ENCODE measurements at places on chromosomes 11 and 22. TPM values are rescaled to one million over a fixed set of nuclear protein-coding genes. Genes with fewer than 3 reads are reported as not detected.

- no peaks in the 10 kb centered on the region for H3K4me1 ChIP-seq
- no peak overlapping the region for H3K4me3 ChIP-seq
- DNase-seq = no peak
- no peaks in the 10 kb centered on the region for H3K27me3 ChIP-seq
- H3K36me3 ChIP-seq = no peaks in the 10 kb centered on the region
These were observed 101.6 kb upstream of the B3GAT1 start for GRCh38 chr11:134513585-134514120.

GRCh38 chr11:33949252-33949913 is 57.5 kb upstream of the LMO2 start:
- H3K36me3 ChIP-seq = no peaks in the 10 kb centered on the region
- no peak overlapping the region for H3K27ac ChIP-seq
- no peak for DNase-seq

DNA sequence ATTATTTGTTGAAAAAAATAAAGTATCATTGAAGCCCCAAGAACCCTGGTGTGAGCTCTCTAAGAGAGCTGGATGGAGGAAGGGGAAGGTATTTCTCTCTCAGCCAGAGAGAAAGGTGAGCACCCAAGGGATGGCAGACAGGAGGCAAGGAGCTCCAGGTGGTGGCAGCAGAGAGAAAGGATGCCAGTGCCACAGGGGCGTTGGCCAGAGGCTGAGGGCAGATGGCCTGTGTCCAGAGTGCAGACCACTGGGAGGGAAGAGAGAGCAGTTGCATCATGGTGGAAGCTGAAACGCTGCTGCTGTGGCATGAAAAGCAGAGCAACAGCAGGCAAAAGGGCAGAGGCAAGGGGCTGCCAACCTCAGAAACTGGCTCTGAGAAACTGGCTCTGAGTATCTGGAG is 8.5 kb downstream of the SPON1 start:
- H3K27me3 ChIP-seq = peaks cover 11% of the 10 kb centered on the region
- no peak overlapping the region for H3K4me3 ChIP-seq
- no peaks in the 10 kb centered on the region for H3K36me3 ChIP-seq
- H3K27ac ChIP-seq = no peak overlapping the region
- peak; percentile 48 for DNase-seq

DNA sequence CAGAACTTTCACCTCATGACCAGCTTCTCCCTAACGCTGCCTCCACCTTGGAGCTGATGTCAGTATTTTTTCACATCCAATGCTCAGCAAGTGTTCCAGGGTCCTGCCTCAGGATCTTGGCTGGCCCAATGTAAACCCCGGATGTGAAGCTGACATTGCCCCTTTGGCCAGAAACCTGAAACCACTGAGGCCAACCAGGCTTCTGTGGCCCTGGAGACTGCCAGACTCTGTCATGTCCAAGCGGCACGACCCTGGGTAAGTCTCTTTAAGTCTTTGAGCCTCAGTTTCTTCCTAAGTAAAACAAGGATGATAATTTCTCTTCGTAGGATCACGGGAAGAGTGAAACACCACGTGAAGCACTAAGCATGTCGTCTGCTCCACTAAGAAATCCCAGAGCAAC is 22.8 kb downstream of the SERPIND1 start:
- no peak overlapping the region for H3K27ac ChIP-seq
- no peak for DNase-seq
- H3K36me3 ChIP-seq = peaks cover 23% of the 10 kb centered on the region
- no peaks in the 10 kb centered on the region for H3K27me3 ChIP-seq
- no peaks in the 10 kb centered on the region for H3K4me1 ChIP-seq

DNA sequence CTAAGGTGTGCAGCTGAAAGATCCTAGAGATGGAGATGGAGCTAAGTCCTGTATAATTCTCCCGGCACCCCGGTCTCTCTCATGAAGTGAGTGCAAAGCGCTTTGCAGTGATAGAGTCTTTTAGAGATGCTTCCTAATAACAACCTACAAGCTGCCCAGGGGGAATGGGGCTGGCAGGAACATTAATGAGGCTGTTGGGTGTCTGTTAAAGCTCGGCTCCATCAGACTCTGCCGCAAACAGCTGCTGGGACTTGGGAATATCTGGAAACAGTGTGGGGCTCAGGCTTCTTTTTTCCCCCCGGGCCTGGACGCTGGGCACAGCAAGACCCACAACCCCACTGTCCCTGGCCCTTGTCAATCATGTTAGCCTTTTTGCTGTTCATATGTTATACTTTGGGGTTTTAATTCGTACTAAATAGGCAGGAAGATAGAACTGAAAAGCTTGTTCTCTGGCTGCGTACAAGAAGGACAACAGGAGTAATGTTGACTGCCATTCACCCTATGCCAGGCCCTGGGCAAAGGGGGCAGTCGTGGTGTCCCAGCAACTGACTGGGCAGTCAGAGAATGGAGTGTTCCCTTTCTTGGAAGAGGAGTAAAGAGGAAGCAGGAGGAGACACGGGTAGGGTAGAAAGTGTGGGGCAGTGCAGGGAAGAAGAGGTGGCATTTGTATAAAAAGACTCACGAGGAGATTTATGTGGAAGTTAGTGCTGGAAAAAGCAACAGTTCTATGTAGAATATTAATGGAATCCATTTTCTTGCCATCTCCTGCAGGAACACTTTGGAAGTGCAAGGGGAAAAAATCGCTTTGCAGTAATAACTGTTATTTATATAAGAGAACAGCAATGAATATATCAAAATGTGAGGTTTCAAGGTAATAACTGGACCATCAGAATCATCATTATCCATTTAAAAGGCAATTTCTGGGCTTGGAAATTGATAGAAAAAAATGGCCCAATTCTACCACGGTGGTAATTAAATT is 232.8 kb downstream of the GRIK4 start:
- no peak for DNase-seq
- H3K36me3 ChIP-seq = no peaks in the 10 kb centered on the region
- peaks cover 25% of the 10 kb centered on the region for H3K27me3 ChIP-seq

GRCh38 chr11:69874984-69875624 is 55.9 kb upstream of the FGF3 start:
- no peaks in the 10 kb centered on the region for H3K4me1 ChIP-seq
- no peak overlapping the region for H3K4me3 ChIP-seq
- peaks cover 4% of the 10 kb centered on the region for H3K27me3 ChIP-seq
- no peak for DNase-seq

The MS4A7 gene
- total RNA-seq = not detected
